ENCODE measurements at places on chromosomes 1 and 21.

DNA sequence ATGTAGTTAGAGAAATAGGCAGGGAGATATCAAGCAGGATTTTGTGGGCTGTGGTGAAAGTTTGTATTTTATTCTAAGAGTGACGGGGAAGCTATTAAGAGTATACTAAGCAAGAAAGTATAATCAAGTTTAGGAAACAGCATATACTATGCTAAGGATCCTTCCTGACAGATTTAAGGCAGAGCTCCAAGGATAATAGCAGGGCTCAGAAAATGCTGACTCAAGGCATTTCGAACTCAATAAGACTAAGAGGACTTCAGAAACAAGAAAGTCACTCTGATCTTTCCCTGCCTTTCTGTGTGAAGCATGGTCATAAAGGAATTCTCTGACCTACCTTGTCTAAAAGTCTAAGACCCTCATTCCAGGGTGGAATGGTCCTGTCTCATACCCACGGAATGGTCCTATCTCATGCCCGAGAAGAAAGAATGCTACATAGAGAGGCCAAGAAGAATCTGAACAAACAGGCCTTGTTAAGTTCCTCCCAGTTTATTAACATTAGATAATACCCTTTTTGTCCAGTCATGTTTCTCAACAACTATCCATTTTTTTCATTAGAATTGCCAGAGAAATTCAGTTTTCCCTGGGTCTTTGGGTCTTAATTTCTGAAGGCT lies 59.1 kb downstream of the HFM1 start:
- no peak for DNase-seq

GRCh38 chr1:102097451-102097850 lies 100.7 kb upstream of the OLFM3 start:
- DNase-seq: no peak

DNA sequence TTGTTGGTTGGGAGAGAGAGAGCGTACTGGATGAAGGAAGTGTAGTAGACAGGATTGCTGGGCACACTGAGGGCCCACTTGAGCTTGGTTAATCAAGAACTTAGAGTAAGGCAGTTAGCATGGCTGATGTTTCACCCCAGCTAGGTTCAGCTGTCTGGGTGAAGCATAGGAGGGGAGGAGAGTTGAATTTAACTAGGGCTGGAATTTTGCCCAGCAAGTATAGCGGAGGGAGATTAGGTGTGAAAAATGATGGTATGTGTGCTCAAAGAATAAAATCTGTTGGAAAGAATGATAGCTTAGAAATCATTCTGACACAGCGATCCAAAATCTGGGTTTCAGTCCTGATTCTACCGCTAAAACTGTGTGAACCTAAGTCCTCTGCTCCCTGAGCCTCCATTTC lies 461.5 kb upstream of the PROX1 start:
- DNase-seq: no peak

DNA sequence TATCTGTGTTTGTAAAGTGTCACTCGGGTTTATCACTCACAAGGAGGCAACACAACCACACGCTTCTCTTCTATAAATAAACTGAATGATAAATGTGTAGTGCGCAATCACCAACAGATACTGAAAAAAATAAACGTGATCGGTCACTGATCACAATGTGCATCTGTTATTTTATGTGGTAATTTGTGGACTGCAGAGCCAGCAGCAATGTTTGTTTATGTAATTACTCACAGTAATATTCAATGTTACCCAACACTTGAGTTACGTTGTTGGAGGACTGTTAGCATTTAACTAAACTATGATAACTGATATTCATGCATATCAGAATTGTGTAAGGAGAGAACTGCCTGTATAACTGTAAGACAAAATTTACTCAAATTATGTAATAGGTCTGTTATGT lies 129.6 kb downstream of the USH2A start:
- DNase-seq: no peak

DNA sequence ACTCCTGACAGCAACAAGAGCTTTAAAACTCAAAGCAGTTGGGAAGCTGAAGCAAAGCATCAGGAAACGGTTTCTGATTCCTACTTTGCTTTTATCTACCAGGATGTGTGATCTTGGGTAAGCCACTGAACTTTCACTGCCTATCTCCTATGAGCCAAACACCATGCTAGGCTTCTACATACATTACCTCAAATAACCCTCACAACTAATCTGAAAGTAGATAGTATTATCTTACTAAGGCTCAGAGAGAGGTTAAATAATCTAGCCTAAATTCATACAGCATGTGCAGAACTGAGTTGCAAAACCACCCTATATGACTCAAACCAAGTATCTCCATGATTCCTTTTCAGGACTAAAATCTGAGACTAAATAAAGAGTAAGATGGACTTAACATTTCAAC lies 83.8 kb downstream of the EVI5 start:
- no peak for DNase-seq

GRCh38 chr1:100387209-100387608 lies 34.9 kb downstream of the CDC14A start:
- no peak for DNase-seq

- DNase-seq: no peak
These were observed 73.3 kb downstream of the NVL start for GRCh38 chr1:224256640-224257039.

GRCh38 chr1:180815188-180815587 lies 97.5 kb upstream of the KIAA1614 start:
- DNase-seq: no peak

- no peak for DNase-seq
These were observed 78.8 kb upstream of the PPM1J start for GRCh38 chr1:112793631-112794565.

DNA sequence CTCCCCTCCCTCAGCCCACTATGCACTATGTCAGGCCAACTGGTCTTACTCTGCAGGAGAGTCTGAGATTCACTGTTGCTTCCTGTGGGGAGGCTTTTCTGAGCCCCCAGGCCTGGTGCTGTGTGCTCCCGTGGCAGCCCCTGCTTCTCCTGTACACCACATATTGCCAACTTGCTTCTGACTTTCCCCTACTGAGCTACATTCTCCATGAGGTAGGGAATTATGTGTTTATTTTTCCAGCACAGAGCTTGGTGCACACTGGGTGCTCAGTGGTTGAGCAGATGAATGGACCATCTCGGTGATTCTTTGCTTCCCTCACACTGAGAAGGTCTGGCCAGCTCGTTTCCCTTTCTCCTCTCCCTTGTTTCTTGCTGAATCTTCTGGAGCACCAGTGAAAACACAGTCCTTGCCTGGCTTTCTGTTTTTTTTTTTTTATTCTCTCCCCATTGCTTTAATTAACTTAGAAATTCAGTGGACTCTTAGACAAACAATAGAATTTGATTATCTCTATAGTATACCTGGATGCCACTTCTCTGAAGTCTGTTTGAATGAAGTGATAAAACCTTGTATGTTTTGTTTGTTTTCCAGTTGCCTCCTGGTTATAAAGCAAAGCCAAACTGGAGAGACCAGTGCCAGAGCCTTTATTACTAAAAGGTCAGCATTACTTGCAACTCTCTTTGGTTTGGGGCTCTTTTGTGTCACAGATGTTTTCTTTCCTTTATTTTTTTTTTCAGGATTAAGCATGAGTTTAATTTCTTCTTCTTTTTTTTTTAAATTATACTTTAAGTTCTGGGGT lies 50.3 kb upstream of the CNIH3 start:
- no peak for DNase-seq

GRCh38 chr1:55773211-55773940 lies 558.2 kb upstream of the USP24 start:
- DNase-seq: no peak

DNA sequence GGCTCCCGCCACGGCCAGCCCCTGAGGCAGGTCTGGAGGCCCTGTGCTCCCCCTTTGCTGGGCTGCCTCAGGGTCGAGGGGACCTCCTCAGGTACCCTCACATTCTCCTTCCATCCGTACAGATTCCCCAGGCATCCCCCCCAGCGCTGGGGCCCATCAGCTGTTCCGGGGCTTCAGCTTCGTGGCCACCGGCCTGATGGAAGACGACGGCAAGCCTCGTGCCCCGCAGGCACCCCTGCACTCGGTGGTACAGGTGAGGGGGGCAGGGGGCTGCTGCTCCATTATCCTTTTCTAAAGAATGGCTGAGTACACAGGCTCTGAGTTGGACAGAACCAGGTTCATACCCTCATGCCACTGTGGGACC lies 29.1 kb downstream of the RPS6KA1 start:
- no peak for DNase-seq

DNA sequence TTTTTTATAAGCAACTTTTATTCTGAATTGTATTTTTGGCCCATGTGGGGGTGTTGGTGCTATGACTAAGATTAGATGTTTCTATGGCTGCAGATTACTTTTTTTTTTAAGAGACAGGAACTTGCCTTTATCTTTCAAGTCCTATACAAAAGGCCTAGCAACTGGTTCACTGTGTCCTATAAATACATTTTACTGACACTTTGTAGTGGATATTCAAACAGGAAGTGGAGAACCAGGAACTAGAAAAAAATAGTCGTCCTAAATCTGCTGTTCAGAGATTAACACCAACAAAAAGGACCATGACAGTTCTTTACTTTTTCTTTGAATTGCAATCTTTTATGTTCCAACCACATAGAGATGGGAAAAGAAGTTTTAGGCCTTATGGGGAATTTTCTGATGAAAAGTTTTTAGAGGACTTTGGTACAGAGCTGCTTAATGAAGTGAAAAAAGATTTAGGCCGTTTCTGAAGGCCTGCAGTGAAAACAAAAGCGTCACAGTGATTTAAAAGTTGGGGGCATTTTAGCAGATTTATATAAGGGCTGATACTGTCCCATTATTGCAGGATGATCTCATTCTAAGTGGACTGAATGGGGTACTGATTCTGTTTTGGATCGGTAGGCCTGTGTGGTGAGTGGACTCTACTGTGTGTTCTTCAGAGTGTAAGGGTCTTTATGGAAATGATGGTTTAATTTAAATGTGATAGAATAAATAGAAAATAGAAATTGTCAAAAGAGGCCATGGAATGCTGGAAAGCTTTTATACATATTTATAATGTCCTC lies 136.4 kb upstream of the DEPDC1 start:
- DNase-seq: no peak

GRCh38 chr1:202621446-202621845 lies 88.8 kb downstream of the SYT2 start:
- DNase-seq: no peak

DNA sequence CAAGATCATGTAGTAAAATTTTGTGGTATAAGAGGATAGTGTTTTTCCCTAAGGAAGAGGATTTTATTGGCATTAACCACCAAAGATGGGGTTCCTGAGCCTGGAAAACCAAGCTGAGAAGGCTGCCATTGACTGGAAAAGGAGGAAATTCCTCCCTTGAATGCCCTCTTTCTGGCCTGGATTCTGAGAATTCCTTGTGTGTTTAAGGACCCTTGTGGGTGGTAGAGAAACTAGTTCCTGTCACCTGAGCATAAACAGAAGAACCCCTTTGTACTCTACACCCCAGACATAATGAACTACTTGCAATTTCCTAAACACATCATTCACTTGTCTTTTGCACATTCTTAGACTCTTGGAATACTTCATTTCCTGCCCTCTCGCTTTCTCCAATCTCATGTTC lies 33.1 kb upstream of the CEP350 start:
- no peak for DNase-seq

GRCh38 chr1:38831731-38832369 lies 27.7 kb downstream of the RRAGC start:
- no peak for DNase-seq

- DNase-seq: no peak
These were observed 465.9 kb downstream of the PLA2G4A start for GRCh38 chr1:187294421-187295201.

DNA sequence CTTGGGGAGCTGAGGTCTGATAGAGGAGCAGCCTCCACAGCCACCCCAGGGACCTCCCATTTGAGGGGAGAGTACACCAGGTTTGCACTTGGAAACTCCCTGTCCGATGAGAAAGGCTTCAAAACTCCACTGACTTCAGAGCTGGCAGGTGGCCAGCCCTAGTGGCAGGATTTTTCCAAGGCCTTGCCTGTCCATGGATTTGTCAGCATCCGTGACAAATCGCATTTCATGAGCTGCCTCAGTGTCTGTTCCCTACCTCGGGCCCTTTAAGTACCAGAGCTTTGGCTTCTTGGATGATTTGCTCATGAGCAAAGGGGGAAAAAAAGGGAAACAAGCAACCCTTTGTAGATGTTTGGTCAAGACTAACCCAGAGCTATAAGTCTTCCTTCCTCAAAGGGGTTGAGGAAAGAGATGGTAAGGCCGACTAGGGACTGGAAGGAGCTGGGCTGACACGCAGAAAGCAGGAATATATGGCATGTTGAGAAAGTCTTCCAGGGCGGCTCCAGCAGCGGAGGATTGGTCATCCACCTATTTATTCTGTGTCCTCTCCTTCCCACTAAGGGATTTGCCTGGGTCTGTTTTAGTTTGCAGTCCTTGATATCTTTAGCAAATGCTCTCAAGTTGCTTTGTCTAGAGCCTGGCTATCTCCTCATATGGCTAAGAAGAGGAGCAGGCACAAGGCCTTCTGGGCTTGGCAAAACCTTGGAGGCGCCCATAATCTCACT lies 2.7 kb upstream of the HSPG2 start:
- no peak for DNase-seq

- DNase-seq: no peak
These were observed 361.1 kb upstream of the CHRM3 start for GRCh38 chr1:239025223-239025622.

DNA sequence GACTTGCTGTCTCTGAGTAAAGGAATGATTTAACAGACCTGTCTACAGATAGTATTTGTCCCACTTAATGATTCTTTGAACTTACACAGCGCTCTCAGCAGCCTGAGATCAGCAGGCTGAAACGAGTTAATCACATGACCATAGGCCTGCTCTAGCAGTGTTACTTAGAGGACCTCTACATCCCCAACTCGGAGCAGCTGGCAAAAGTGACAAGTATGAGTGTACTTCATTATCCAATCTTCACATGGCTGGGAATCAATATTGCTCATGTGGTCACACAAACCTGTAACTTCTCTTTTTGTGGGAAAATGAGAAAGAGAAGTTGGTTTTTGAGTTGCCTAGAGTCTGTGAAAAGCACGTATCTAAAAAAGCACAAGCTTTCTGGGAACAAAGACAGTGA lies 11.4 kb upstream of the ATP13A2 start:
- DNase-seq: no peak

DNA sequence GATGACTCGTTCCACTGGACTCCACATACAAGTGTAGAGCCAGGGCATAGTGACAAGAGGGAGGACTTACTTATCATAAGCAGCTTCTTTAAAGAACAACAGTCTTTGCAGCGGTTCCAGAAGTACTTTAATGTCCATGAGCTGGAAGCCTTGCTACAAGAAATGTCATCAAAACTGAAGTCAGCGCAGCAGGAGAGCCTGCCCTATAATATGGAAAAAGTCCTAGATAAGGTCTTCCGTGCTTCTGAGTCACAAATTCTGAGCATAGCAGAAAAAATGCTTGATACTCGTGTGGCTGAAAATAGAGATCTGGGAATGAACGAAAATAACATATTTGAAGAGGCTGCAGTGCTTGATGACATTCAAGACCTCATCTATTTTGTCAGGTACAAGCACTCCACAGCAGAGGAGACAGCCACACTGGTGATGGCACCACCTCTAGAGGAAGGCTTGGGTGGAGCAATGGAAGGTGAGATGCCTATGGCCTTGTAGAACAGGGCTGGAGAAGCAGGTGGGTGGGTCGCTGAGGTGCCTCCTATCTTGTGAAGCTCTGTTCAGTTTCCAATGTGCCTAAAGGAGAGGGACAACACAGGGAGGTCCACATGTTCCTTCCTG lies 12.1 kb downstream of the MIA3 start:
- DNase-seq: no peak
